ENCODE measurements at places on chromosomes 1 and 21.
A peak's percentile ranks its signal among the peaks of the same experiment; 100 is the strongest.

- no peak for DNase-seq
These were observed 492.8 kb downstream of the CAMTA1 start for GRCh38 chr1:7278045-7278444.

GRCh38 chr1:174007851-174008250 is 14.3 kb downstream of the RC3H1 start:
- no peak for DNase-seq

DNA sequence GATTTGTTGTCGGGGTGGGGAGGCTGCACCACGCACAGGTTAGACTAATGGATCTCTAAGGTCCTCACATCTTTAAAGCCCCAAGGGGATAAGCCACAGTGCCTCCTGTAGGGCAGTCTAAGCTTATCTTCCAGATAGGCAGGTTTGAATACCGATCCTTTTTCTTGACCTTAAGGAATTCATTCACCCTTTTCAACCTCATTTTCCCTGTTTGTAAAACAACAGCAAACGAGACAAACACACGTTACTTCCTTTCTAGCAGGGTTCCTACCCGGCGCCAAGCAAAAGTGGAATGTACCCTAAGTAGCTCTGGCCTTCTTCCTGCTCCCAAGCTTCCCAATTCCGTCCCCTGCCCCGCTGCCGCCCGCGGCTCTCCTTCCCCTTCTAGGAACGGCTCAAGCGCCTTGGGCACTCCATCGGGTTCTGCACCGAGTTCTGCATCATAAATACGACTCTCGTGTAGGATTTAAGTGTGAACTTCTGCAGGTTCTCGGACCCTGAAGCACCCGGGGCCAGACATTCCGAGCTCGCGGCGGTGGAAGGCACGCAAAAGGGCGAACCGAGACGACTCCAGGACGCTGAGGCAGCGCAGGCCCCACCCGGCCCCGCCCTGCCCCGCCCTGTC is 548 bp upstream of the CDC20 start:
- peak; percentile 9 for DNase-seq

GRCh38 chr1:221416723-221417122 is 325.2 kb downstream of the DUSP10 start:
- DNase-seq = no peak

- no peak for DNase-seq
These were observed 125.2 kb downstream of the PLXNA2 start for GRCh38 chr1:208118841-208119606.

Data from activated T-helper 1 cell treated with anti-CD3 and anti-CD28 coated beads, Interleukin-12 subunit alpha, Interleukin-12 subunit beta, Interleukin-2, Interleukin-4 antibody, amounts not matched to agents 30 ng/mL and 10 ng/mL and 1 ng/mL, durations not matched to agents 14 hours and 24 hours and 36 hours (primary cell).